ENCODE measurements at places on chromosomes 3 and 15.

DNA sequence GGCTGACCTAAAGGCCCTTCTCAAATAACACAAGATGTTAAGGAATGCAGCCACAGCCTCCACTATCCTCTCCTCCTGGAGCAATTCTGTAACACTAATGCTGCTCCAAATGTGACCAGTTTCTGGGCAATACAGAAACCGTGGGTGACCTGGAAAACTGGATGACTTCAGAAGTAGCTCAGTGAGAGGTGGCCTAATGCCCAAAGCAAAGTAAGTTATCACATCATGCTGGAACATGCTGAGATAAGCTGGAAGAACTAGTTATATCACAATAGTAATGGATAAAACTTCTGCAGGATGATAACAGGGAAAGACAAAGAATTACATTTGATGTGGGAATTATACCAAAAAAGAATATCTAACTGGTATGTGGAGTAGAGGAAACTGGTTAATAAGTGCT, 72.0 kb downstream of the DHX30 start:
- no peak for DNase-seq

- no peak for DNase-seq
These were observed 64.9 kb downstream of the P3H2 start for GRCh38 chr3:190055773-190056172.

- no peak for DNase-seq
These were observed 25.8 kb upstream of the CELF6 start for GRCh38 chr15:72345806-72346205.

DNA sequence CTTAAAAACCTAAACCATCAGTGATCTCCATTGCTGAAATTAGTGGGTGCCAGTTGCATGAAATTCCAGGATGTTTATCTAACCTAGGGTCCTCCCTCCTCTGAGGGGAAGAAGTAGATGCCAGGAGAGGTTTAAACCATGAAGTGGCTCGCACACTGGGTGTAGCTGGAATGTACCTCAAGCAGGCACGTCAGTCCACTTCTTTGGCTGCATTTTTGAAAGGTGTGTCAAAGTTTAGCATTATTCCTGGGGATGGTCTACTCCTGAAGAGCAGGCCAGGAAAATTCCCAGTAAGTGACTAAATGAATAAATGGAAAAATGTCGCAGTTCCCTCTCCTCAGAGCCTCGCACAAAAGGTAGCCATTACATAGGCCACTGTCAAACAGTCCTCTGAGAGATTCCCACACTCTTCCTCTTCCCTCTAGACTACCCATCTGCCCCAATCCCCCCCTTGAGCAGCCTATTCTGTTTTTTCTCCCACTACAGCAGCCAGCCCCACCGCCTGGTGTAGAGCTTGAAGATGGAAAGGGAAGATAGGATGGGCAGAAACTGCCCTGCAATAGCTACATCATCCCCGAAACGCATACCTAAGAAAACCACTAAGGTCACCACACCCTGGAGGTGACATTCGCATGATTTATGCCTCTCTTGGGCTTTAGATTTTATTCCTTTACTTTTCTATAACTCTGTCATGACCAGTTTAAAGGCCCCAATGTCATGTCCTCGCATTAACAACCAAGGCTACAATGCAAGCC, 655 bp upstream of the TMOD3 start:
- no peak for DNase-seq

DNA sequence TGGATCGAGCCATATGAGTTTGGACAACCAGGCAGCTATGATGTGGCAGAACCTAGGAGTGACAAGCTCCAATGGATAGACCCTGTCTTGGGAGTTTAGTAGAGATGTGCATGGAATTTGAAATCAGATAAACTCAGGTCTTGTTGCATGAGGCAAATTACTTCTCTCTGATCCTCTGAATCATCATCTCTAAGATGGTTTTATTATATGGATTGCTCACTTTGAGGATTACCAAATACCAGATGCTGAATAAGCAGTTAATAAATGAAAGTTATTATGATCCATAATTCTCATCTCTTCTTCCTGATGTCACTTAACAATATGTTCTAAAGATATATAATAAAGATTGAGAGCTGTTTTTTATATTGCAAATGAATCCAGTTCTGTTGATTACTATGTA, 622.2 kb downstream of the NTRK3 start:
- DNase-seq: no peak

- no peak for DNase-seq
These were observed 238.7 kb downstream of the ISL2 start for GRCh38 chr15:76575274-76575673.

GRCh38 chr3:50610992-50611463, 546 bp downstream of the CISH start:
- DNase-seq: no peak

- no peak for DNase-seq
These were observed 2.8 kb upstream of the THSD4 start for GRCh38 chr15:71112429-71112828.

DNA sequence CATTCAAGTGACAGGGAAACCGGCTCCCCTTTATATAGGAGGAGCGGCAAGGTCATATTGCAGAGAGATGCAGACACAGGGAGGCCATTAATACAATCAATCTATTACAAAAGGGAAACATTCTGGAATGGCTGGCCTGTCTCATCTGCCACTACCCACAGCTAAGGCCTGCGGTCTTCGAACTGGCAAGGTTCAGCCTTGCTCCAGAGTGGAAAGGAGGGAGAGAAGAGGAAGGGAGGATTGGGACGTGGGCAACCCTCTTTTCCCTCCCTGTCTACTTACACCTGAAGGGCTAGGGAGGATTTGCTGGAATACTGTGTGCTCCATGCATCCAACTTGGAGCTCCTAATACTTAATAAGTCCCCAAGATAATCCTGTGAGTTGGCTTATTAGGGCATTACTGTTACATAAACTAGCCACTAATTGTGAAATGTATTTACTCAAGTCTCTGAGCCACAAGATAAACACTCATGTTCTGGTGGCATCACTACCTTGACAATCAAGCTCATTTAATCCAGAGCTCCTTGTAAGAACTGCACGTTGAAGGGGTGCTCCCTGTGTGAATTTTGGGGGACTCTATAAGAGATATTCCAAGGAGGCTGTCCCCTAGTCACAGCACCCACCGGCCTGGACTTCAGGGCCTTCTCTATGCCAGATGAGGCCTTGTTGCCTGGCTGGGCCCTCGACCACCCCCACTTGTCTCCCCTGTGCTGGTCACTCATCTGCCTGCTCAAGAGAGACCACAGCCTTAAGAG, 19.7 kb upstream of the CCDC174 start:
- DNase-seq: no peak

DNA sequence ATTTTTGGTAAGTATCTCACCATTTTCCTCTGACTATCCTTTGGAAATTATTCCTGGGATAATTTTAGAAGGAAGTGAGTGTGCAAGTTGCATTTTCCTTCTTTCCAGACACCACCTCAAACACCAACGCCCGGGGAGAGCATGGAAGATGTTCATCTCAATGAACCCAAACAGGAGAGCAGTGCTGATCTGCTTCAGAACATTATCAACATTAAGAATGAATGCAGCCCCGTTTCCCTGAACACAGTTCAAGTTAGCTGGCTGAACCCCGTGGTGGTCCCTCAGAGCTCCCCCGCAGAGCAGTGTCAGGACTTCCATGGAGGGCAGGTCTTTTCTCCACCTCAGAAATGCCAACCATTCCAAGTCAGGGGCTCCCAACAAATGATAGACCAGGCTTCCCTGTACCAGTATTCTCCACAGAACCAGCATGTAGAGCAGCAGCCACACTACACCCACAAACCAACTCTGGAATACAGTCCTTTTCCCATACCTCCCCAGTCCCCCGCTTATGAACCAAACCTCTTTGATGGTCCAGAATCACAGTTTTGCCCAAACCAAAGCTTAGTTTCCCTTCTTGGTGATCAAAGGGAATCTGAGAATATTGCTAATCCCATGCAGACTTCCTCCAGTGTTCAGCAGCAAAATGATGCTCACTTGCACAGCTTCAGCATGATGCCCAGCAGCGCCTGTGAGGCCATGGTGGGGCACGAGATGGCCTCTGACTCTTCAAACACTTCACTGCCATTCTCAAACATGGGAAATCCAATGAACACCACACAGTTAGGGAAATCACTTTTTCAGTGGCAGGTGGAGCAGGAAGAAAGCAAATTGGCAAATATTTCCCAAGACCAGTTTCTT, 3.9 kb downstream of the NFKBIZ start:
- DNase-seq: no peak

GRCh38 chr3:53941184-53941583, 49.5 kb upstream of the SELENOK start:
- DNase-seq: no peak

GRCh38 chr3:45612918-45613602, 18.5 kb downstream of the LIMD1 start:
- no peak for DNase-seq

GRCh38 chr3:183265834-183266417, 12.9 kb downstream of the B3GNT5 start:
- DNase-seq: peak; percentile 41

Measured in activated T-cell treated with anti-CD3 and anti-CD28 coated beads for 48 hours (primary cell).